ENCODE measurements at places on chromosomes 6 and 20.

- DNase-seq: no peak
Measured at GRCh38 chr6:143621876-143622605, 55.7 kb upstream of the PHACTR2 start.

GRCh38 chr6:30691208-30691847 is 544 bp upstream of the NRM start:
- no peak for DNase-seq

- DNase-seq: no peak
Measured at GRCh38 chr6:73134588-73134987, 90.7 kb downstream of the KHDC1L start.

DNA sequence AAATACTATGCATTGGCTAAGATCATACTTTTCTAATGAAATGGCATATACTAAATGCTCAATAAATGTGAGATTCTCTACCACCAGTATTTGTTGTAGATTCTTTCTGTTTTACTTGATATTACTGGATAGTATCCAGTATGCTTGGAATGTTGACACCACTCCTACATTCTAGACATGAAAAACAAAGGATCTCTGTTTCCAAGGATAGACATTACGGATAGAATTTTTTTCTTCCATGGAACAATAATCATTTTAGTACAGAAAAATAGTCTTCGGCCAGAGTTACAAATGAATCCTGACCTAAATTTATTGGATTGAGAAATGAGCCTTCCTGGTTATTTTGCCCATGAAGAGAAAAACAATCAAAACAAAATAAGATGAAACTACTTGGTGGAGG is 258.2 kb upstream of the NT5E start:
- DNase-seq: no peak

DNA sequence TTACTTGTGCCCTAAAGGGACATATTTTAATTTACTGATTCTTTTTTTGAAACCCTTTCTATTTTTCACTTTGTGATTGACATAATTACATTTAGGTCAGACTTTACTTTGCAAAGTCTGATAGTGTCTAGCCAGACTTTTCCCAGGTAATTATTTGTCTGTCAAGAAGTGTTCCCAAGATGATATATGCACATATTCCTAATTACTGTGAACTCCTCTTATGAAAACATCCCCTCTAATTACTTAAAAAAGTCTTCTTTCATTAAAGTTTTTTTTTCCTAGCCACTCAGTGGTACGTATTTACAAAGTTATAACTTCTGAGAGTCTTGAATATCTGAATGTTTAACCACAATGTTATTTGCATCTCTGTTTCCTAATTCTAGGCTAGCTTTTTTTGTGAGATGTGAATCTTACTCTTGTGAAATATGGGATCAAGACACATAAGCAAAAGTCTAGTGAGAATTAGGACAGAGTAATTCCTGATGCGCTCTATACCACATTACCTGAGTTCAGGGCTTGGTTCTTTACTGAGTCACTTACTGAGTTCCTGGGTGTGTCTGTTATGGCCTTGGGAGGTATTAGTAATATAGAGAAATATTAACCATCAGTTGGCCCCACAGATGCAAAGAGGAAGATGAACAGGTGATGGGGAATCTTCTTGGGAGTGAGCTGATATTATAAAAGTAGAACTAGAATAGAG is 27.9 kb downstream of the FAM83B start:
- DNase-seq: no peak

DNA sequence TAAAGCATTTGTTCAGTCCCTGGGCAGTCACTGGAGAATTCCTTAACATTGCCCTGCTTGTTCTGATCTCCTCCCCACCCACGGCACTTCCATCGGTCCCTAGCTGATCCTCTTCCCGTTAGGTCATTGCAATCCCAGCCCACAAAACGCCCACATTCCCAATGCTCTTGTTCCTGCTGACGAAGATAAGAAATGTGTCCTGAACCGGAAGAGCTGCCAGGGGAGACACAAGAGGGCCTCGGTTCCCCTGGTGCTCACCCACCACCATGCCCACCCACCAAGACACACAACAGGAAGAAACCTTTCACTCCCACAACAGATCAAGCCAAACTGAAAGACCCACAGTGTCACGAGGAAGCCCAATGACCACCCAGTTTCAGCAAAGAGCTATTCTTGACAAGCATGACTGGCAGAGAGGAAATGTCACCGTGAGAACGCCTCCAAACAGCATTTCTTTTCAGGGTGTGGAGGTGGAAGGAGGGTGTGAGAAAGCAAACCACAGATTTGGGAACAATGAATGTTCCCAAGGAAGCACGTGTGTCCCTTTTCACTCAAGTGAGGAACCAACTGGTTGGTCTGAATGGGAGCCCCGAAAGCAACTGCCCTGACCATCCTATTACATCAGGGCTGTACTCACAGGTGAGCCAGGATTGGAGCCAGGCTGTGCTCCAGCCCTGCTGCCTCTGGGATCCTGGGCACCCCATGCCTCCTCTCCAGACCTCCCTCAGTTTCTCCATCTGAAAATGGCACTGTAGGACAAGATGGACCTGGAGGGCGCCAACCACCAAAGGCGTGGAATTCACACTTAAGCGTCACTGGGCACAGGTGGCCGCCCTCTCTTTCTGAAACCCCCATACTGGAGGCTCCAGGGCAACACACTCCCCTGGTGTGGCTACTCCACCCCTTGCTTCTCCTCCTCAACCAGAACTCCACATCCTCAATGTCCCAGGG is 97.5 kb downstream of the ZMYND8 start:
- no peak for DNase-seq

GRCh38 chr6:147170269-147170668 is 33.9 kb upstream of the STXBP5 start:
- DNase-seq: no peak

DNA sequence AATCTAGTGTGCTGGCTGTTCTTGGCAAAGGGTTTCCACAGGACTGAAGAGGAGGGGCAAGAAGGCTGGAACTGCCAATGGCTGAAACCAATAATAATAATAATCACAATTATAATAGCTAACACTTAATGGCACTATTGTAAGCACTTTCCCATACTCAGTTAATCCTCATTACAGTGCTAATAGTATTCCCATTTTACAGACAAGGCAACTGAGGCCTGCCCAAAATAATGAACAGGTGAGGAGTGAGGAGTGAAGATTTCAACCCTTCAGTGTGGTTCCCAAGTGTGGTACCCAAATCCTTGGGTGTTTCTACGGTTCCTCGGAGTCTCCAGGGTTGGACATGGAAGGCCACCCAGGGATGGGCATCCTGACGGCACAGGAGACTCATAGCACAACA is 69.9 kb downstream of the TRERF1 start:
- no peak for DNase-seq

DNA sequence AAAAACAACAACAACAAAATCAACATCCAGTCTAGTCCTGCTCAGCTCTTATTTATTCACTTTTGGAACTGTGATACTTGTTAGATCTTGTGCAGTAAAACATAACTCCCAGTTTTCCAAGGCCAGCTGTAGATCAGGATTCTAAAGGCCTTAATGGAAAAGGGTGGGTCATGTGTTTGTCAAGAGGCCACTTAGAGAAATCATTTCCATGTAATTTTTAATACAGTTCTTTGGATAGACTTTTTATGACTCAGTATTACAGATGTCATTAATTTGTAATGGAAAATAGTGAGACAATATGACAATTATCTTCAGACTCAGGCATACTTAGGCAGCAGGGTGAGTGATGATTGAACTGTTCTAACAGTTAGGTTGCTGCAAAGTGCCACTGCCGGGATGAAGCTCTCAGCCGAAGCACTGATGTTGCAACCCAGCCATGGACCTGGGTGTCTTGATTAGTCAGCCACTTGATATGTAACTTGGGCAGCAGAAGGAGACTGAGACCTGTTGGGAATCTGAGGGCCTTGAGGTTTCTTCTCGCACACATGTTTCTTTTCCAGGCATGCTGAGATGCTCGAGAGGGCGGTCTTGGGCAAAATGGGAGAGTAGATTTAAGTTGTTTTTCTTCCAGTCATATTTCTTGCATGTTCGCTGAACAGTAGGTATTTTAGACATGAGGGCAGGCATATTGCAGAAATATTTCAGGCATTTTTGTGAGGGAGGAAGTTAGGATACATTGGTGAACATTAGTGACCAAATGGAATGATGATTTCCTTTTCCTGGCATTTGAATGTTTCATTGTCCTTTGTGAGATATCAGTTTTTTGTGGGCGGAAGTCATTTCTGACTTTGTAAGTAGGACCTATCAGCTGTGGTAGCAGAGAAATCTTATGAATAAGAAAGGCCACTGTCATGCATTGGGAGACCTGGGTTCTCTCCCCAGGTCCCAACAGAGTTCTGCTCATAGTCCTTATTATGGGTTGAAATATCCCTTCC is 52.3 kb downstream of the SLX4IP start:
- DNase-seq: no peak

DNA sequence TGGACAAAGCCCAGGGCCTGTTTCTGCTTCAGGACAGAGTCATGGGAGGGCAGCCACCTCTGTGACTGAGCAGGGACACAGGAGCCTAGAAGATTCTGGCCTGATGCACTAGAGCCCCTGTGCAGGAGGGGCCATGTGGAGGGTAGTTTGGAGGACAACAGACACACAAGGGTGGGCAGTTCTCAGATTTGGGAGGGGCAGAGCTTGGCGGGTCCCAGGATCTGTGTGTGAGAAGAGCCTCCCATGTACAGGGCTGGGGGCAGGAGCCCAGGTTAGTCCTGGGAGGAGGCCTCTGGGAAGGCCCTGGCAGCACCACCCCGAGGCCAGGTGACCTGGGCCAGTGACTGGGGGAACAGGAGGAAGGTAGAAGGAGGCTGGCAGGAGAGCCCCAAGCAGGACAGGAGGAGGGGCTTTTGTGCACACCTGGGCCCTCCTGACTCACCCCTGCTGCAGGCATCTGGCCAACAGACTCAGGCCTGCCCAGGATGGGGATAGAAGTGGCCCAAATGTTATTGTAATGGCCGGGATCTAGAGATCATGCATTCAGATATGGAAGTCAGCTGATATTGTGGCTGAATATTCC is 1.4 kb upstream of the ULBP3 start:
- DNase-seq: no peak

DNA sequence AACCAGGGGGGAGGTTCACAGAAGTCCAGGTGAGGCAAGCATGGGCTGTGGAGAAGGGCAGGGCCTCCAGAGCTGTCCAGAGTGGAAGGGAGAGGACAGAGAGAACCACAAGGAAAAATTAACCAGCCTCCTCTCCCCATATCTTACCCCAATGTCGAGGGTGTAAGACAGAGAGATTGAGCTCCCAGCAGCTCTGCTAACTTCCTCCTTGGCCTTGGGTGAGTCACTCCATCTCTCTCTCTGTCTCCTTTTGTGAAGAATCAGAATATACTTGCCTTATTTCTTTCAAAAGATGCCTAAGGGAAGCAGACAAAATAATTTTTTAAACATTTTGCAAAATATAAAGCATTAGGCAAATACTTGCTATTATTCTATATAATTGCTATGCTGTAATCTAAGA is 58.3 kb upstream of the IYD start:
- no peak for DNase-seq

- DNase-seq: no peak
Measured at GRCh38 chr6:131163886-131164285, 28.6 kb downstream of the AKAP7 start.

DNA sequence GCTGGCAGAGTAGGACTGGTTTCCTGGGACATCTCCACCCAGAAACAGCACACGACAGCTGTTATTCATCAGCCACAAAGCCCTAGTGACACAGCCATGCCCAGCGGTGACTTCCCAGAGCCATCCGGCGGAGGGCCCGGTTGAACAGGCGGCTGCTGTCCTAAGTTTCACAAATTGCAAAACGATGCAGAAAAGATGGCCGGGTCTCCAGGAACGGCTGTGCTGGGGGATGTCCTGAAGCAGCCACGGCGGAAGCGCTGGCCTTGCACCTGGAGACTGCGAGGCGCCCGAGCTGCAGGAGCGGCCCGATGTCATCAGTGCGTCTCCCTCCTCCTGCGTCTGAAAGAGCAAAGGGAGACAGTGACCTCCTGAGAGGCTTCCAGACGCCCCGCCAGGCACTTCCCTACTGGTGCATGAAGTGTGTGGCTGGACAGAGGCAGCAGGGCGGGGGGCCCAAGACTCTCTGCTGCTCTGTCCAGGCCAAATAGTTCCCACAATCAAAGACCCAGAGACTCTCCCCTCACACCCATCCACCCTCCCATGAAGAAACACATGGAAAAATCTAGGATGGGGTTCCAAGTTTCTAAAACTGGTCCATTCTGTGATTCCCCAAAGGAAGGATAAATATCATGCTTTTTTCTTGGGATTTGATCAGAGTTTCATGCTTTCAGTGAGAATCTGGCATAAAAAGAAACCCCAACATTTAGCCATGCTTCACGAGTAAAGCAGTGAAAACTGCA is 44.0 kb downstream of the SSR1 start:
- no peak for DNase-seq

DNA sequence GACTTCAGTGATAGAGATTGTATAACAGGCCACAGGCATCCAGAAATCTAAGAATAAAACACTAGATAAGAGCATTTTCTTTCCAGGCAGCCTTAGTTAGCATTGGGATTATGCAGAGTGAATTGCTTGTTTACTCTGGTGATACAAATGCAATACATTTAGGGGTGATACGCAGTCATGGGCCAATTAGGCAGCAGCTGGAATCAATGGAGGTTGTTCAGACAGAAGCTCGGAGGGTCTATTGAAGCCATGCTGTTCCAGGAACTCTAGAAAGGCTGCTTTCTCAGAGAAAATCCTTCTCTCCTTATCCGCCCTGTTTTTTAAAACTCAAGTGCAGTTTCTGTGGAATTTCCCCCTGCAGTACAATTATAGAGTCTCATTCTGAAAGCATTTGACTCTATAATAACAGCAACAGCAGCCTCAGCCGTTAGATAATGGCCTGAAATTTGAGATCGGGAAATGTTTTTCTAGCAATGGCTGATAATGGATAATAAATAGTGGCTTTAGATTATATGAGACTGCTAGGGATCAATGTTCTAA is 364.3 kb upstream of the HS3ST5 start:
- no peak for DNase-seq

- DNase-seq: no peak
Measured at GRCh38 chr20:47330933-47331708, 25.4 kb downstream of the ZMYND8 start.

DNA sequence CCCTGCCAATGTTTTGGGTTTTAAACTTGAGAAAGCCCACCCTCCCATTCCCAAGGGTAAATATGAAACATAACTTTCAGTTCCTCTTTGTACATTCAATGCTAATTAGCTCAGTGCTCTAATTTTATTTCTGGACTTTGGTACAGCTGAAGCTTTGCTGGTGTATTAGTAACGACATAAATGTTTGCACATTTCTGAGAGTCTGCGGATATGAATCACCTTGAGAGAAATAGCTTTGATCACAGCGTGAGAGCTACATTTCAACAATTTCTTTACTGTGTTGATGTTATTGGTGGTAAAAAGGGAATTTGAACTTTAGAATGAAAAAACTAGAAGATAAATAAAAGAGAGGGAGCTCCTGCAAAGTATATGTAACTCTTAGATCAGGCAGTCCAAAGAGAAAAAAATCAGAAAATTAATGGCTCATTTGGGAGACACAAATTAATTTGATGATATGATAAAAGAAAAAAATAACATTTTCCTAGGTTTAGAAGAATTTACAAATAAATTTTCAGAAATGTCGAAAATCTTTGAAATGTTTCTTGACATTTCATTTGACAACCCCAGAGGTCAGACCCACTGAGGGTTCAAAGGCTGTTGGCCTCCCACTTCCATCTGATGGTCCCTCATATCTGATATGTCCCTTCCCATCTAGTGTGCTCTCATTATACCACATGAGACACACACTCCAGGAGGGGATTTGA is 38.5 kb upstream of the CAP2 start:
- DNase-seq: no peak
